Dermis lymphatic vessel endothelial cell (primary cell): ENCODE measurements at places on chromosomes 1 and 21. TPM values are rescaled to one million over a fixed set of nuclear protein-coding genes. Genes with fewer than 3 reads are reported as not detected.

Gene PTPRU
- 1.2 and 2.5 TPM in 2 replicates for total RNA-seq

Gene ALG14
- total RNA-seq: 1.5 and 2.3 TPM in 2 replicates

Gene CLDN8
- not detected in 2 replicates for total RNA-seq

Gene EPHB2
- 17.6 and 21.2 TPM in 2 replicates for total RNA-seq

Gene ACOT11
- total RNA-seq: 2.6 and 5.2 TPM in 2 replicates

Gene NECTIN4
- total RNA-seq: under 0.01 and 0.34 TPM in 2 replicates

Gene S100A16
- total RNA-seq: 456 and 493 TPM in 2 replicates

Gene CFAP141
- total RNA-seq: not detected in 2 replicates

Gene ADORA3
- total RNA-seq: not detected in 2 replicates
